GM12878 (cell line): ENCODE measurements at places on chromosomes 3 and 15. TPM values are rescaled to one million over a fixed set of nuclear protein-coding genes. Genes with fewer than 3 reads are reported as not detected.

GRCh38 chr15:96218623-96219455, 111.7 kb upstream of the NR2F2 start:
- DNase-seq, result no peak

GRCh38 chr15:52019394-52020220, 588 bp downstream of the MAPK6 start:
- no peak for DNase-seq

DNA sequence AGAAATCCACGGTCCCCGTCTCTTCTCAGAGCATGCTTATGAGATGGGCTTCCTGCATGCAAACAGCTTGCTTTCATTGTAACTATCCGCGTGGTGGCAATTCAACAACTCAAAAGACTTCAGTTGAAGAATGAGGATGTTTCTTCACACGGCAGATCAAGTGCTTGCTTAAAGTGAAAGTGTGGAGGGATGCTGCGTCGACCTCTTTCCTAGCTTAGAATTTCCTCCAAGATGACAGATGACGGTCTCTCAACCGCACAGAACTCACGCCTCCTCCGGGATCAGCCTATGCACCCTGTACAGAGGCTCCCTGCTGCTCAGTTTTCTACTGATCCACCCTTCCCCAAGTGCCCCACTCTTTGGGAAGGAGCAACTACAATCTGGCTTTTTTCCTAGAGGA, 47.8 kb downstream of the PCSK6 start:
- no peak for DNase-seq

DNA sequence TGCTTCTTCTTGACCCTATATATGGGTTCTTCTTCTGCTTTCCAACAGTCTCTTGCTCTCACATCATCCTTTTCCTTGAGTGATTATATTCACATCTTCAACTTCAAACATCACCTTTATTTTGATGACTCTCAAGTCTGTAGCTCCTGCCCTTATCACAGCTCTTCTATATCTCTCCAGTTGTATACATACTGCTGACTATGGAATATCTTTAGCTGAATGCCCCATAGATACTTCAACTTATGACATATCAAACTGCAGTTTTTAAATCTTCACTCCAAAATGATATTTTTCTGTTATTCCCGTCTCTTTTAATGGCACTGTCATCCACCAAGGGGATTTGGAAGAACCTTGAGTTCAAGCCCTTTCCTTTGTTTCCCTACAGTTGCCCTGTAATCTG, 139.1 kb downstream of the ZBTB20 start:
- DNase-seq, result no peak

DNA sequence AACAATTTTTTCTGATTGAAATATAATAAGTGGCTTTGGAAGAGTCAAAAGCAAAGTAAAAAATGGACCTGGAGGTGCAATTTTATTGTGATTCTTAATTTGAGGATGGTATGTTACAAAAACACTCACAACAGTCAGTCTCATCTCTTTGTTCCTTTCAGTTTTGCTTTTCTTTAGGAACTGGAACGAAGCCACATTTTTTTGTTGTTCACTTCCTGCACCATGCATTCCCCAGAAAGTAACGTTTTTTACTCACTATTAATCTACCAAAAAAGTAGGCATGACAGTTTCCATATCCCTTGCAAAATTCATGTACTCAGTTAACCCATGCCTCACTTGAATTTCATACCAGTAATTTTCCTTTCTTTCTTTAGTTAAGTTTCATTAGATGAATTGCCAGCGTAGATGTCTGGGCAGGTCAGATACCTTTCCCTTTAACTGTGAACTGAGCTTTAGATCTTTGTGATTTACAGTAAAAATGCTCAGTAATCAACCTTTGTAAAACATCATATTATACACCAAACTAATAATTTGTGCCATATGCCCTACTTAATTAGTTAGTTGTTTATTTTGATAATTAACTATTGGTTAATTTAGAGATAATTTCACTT, 384.3 kb downstream of the ROBO1 start:
- no peak for DNase-seq

DNA sequence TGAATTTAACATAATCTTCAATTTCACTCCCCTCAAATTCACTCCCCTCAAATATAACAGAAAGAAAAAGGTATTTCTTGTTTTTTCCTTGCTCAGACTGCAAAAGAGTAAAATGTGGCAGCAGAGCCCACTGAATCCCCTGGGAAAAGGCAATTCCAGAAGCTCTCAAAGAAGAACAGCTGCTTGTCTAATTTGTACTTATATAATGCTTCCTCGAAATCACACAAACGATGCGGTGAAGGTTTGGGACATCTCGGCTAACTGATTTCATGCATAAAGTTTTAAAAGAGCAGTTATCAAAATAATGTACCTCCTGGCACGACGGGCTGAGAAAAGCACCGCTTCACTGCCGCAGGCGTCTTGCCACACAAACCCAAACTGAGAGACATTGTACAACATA, 10.7 kb downstream of the BDH1 start:
- DNase-seq, result no peak

- no peak for DNase-seq
These were observed 16.1 kb upstream of the IL1RAP start for GRCh38 chr3:190497811-190498210.

- no peak for DNase-seq
These were observed 16.2 kb upstream of the RPL24 start for GRCh38 chr3:101702726-101703125.

DNA sequence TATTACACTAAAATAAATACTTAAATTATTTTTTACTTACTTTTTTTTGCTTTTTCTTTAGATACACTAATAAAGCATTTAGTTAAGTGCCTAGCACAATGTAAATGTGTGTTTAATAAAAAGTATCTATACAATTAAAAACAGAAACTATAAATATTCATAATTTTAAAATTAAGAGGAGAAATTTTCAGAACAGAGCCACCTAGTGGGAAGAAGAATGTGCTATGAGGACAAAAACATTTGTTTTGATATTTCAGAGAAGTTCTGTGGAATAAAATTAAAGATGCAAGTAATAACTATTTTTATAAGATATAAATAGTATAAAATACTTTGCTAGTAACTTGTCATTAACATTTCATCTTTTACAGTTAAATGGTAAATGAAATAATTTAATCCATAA, 33.6 kb upstream of the PLSCR5 start:
- no peak for DNase-seq

DNA sequence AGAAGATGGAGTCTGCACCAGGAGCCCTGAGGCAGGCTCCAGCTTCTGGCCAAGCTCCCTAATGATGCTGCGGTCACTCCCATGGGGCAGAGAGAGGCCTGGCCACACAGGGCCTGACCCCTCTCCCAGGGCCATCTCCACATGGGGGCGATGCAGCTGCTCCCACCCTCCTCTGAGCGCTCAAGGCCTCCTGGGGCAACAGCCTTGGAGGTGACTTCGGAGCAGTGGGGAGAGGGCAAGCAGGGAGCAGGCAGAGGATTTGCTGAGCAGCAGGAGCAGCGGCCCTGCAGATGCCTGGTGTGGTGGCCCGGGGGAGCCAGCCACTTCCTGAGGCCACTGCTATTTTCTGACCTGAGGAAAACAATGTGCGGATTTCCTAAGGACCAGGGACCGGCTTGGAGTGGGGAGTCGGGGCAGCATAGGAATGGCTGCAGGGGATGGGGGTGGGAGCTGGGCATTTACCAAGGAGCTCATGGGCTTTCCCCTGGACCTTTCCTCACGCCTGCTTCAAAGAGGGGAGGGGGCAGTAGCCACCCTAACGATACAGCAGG, 81.6 kb upstream of the RPL32 start:
- no peak for DNase-seq

DNA sequence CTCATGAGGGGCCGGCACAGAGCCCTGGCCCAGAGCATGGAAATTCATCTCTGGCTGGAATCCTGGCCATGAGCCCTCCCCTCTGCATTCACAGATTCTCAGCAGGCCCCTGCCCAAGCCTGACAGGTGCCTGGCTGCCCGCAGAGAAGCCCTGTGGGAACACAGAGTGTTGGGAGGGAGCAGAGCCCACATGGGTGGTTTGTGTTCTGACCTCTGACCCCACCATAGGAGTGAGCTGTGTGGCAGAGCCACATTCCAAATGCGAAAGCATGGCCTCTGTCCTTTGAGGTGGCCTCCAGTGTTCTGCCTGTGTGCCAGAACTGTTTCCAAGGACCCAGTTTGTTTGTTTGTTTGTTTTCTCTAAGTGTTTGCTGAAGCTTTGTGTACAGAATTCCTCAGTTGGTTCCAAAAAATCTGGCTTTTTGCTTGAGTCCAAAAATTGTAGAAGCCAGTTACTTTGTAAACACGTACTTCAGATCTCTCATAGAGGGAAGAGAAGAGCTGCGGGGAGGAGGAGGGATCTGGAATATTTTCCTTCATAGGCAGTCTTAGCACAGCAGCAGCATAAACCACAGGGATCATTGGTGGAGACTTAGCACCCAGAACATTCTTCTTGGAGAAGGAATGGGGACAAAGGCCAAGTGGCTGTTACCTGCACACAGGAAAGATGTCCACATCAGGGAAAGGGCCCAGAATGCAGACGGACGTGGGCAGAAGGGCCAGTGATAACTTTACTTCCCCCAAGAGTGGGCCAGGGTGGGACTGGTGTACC, 36.0 kb downstream of the GRAMD2A start:
- no peak for DNase-seq

Gene P2RY12
- polyA plus RNA-seq, result 0.33 TPM in 1 of 2 replicates, not detected in the other

Gene P2RY13
- polyA plus RNA-seq, result not detected in 2 replicates

Gene ZNF80
- polyA plus RNA-seq, result not detected in 2 replicates

Gene GOLGA8T
- polyA plus RNA-seq, result not detected in 2 replicates

Gene CA12
- polyA plus RNA-seq, result 0.05 TPM in 1 of 2 replicates, not detected in the other

Gene STRA6
- polyA plus RNA-seq, result 8.4 and 8.8 TPM in 2 replicates

Gene PXK
- 31.1 and 34.0 TPM in 2 replicates for polyA plus RNA-seq

Gene PCCB
- polyA plus RNA-seq, result 100 and 103 TPM in 2 replicates

Gene C3orf62
- polyA plus RNA-seq, result 2.7 and 2.9 TPM in 2 replicates
